Myocyte (in vitro differentiated cells): ENCODE measurements at places on chromosomes 3 and 15.

- DNase-seq = no peak
Observed at GRCh38 chr3:169327546-169328356, 335.8 kb downstream of the MECOM start.

- DNase-seq = no peak
Observed at GRCh38 chr3:175159202-175159601, 300.1 kb downstream of the NAALADL2 start.

GRCh38 chr15:47003568-47003967 lies 713.7 kb upstream of the SEMA6D start:
- DNase-seq = no peak

GRCh38 chr3:111762537-111762936 lies 96.5 kb upstream of the PHLDB2 start:
- peak; percentile 78 for DNase-seq

DNA sequence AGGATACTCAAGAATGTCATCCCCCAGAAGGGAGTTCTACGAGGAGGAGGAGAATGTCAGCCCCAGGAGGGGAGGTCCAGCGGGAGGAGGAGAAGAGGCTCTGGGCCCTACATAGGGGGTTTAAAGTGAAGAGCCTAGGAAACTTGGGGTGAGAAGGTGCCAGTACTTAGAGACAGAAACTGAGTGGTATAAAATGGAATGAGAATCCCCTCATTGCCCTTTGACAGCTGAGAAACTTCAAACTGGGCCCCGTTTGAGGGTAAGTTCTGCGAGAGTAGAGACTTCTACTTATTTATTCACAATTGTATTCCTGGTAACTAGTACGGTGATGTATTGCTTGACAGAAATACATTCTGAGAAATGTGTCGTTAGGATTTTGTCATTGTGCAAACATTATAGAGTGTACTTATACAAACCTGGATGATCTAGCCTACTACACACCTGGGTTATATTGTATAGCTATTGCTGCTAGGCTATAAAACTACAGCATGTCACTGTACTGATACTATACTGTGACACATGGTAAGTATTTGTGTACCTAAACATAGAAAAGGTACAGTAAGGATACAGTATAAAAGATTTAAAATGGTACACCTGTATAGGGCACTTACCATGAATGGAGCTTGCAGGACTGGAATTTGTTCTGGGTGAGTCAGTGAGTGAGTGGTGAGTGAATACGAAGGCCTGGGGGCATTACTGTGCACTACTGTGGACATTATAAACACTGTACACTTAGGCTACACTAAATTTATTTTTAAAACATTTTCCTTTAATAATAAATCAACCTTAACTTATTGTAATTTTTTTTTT lies 62.0 kb downstream of the TSC22D2 start:
- DNase-seq = no peak

DNA sequence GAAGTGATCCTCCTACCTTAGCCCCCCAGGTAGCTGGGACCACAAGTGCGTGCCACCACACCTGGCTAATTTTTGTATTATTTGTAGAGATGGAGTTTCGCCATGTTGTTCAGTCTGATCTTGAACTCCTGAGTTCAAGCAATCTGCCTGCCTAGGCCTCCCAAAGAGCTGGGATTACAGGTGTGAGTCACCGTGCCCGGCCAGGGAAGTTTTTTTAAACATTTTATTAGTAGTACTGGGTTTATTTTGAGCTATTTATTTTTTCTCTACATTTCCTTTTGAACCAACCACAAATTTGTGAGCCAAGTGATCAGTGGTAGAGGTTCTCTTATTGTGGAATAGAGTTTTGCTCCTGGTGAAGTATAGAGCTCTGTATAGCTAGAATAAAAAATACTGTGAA lies 33.7 kb downstream of the ARMC8 start:
- no peak for DNase-seq
